ENCODE measurements at places on chromosomes 7 and 10. TPM values are rescaled to one million over a fixed set of nuclear protein-coding genes. Genes with fewer than 3 reads are reported as not detected.

GRCh38 chr7:81469869-81470723 is 299.8 kb downstream of the HGF start:
- no peak for DNase-seq
- no peaks in the 10 kb centered on the region for H3K36me3 ChIP-seq
- no peak overlapping the region for H3K27ac ChIP-seq
- no peaks in the 10 kb centered on the region for H3K27me3 ChIP-seq

DNA sequence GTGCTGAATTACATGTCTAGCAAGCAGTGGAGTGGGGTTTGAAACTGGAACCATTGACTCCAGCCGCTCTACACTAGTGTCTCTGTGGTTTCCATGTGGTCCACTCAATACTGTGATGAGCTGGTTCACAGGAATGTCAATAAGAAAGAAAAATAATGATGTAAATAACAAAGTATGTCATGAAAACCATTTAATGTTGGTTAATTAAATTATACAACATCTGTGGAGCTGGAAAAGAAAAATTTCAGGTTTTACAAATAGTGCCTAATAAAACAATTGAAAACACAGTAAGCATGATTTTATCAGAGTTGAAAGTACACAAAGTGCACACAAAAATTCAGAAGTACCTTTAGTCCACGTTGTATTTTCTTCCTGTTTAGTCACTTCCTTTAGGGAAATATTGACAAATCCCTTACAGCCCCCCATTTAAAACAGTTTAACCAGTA is 28.7 kb upstream of the NAMPT start:
- no peaks in the 10 kb centered on the region for H3K36me3 ChIP-seq
- no peak for DNase-seq
- H3K4me3 ChIP-seq, result no peak overlapping the region
- H3K27ac ChIP-seq, result no peak overlapping the region
- H3K27me3 ChIP-seq, result no peaks in the 10 kb centered on the region

DNA sequence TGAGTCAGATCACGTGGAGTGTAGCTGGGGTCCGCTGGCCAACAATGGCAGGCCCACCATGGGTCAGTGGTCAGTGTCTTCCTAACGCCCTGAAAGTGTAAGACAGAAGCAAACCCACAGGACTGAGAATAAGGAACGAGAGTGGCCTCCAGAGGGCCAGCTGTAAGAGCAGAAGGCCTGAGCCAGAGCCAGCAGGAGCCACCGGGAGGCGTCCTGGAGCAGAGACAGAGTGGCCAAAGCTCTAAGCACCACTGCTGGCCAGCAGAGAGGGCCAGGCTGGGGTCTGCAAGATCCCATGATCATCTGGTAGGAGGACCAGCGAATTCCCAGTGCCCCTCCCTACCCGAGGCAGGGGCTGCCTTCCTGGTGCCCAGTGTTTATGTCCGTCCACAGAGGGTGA is 9.2 kb downstream of the CCDC201 start:
- no peaks in the 10 kb centered on the region for H3K36me3 ChIP-seq
- no peak for DNase-seq
- H3K4me1 ChIP-seq, result no peaks in the 10 kb centered on the region
- H3K4me3 ChIP-seq, result no peak overlapping the region
- no peaks in the 10 kb centered on the region for H3K27me3 ChIP-seq
- H3K27ac ChIP-seq, result no peak overlapping the region

- H3K4me3 ChIP-seq, result no peak overlapping the region
- H3K27ac ChIP-seq, result no peak overlapping the region
- no peaks in the 10 kb centered on the region for H3K36me3 ChIP-seq
- H3K4me1 ChIP-seq, result no peaks in the 10 kb centered on the region
Observed at GRCh38 chr7:22351878-22352277, 5.1 kb downstream of the RAPGEF5 start.

- H3K4me3 ChIP-seq, result no peak overlapping the region
- H3K27ac ChIP-seq, result no peak overlapping the region
- DNase-seq, result no peak
- no peaks in the 10 kb centered on the region for H3K4me1 ChIP-seq
Observed at GRCh38 chr10:32232378-32232777, 114.6 kb downstream of the EPC1 start.

GRCh38 chr10:131116216-131116990 is 195.1 kb downstream of the TCERG1L start:
- DNase-seq, result no peak
- no peaks in the 10 kb centered on the region for H3K4me1 ChIP-seq
- no peak overlapping the region for H3K27ac ChIP-seq
- H3K27me3 ChIP-seq, result peaks cover 1% of the 10 kb centered on the region
- H3K4me3 ChIP-seq, result no peak overlapping the region

DNA sequence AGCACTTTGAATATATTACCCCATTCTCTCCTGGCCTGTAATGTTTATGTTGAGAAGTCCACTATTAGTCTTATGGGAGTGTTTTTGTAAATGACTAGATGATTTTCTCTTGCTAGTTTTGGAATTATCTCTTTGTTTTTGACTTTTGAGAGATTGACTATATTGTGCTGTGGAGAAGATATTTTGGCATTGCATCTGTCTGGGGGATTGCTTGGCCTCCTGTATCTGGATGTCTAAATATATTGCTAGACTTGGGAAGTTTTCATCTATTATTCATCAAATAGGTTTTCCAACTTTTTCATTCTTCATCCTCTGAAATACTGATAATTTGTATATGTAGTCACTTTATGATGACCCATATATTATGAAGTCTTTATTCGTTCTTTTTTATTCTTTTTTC is 277.1 kb upstream of the PCDH15 start:
- no peaks in the 10 kb centered on the region for H3K36me3 ChIP-seq
- H3K27me3 ChIP-seq, result no peaks in the 10 kb centered on the region
- no peak overlapping the region for H3K4me3 ChIP-seq
- no peaks in the 10 kb centered on the region for H3K4me1 ChIP-seq

DNA sequence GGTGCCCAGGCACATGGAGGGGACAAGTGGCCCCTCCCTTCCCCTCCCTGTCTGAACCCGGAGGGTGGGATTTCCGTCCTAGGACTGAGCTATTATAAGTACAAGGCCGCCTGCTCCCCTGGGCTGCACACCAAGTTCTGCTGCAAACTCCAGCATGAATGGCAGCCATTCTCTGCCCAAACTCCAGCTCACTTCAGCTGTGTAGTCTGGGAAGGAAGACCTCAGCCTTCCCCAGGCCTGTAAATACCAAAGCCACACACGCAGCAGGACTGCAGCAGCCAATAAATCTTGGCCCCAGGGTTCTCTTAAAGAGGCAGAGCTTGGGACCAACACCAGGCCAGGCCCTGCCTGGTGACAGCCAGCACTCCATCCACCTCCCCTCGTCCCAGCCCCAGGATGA is 291.3 kb upstream of the ZMIZ1 start:
- DNase-seq, result no peak
- H3K4me1 ChIP-seq, result no peaks in the 10 kb centered on the region
- H3K27me3 ChIP-seq, result no peaks in the 10 kb centered on the region

DNA sequence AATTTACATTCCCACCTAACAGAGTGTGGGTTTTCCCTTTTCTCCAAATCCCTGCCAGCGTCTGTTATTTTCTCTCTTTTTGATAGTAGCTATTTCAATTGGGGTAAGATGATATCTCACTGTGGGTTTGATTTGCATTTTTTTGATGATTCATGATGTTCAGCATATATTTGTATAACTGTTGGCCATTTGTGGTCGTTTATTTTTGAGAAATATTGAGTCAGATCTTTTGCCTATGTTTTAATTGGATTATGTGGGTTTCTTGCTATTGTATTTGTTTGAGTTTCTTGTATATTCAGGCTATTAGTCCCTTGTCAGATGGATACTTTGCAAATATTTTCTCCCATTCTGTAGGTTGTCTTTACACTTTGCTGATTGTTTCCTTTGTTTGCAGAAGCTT is 193.8 kb downstream of the ABCA13 start:
- H3K4me3 ChIP-seq, result no peak overlapping the region
- no peak overlapping the region for H3K27ac ChIP-seq
- no peaks in the 10 kb centered on the region for H3K36me3 ChIP-seq
- no peaks in the 10 kb centered on the region for H3K4me1 ChIP-seq
- no peak for DNase-seq

DNA sequence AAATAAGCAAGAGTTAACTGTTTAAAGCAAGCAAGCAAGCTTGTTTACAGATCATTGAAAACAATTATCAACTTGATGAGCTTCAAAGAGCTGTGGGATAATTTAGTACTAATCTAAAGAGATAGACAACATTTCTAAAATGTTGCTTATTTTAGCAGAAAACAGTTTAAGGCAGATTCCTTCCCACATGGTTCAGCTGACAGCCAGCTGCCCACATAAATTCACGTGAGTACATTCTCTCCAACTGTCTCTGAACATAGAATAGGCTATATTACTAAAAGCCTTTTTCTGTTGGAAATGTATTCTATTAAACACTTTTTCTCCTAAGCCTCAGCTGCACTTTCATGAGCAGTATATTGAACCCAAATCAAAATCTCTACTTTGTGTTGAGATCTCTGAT is 174.1 kb downstream of the LRRN3 start:
- DNase-seq, result no peak
- no peaks in the 10 kb centered on the region for H3K36me3 ChIP-seq
- no peaks in the 10 kb centered on the region for H3K4me1 ChIP-seq
- H3K27me3 ChIP-seq, result no peaks in the 10 kb centered on the region

- H3K27me3 ChIP-seq, result peaks cover 7% of the 10 kb centered on the region
- H3K27ac ChIP-seq, result no peak overlapping the region
- no peaks in the 10 kb centered on the region for H3K4me1 ChIP-seq
- peak; percentile 68 for DNase-seq
- no peaks in the 10 kb centered on the region for H3K36me3 ChIP-seq
Observed at GRCh38 chr7:45259966-45260646, 102.5 kb downstream of the RAMP3 start.

GRCh38 chr10:114571316-114571999 is 86.6 kb downstream of the ABLIM1 start:
- no peak overlapping the region for H3K27ac ChIP-seq
- no peak for DNase-seq
- H3K4me3 ChIP-seq, result no peak overlapping the region
- peaks cover 2% of the 10 kb centered on the region for H3K27me3 ChIP-seq
- no peaks in the 10 kb centered on the region for H3K36me3 ChIP-seq

DNA sequence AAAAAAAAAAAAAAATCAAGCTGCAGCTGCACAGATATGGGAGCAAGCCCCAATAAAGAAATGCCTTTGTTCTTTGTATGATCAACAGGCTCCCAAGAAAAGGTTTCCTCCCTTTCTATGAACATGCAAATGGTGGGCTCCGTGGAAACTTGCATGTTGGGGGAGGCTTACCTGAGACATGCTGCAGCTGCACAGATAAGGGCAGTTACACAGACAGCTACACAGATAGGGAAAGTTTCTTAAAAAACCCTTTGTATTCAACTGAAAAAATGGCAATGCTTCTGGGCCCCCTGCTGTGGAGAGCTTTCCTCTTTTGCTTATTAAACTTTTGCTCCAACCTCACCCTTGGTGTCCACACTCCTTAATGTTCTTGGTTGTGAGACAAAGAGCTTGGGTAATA is 29.8 kb upstream of the ZNF746 start:
- H3K27me3 ChIP-seq, result peaks cover 5% of the 10 kb centered on the region
- no peak overlapping the region for H3K27ac ChIP-seq
- H3K4me3 ChIP-seq, result no peak overlapping the region
- peaks cover 3% of the 10 kb centered on the region for H3K36me3 ChIP-seq
- no peaks in the 10 kb centered on the region for H3K4me1 ChIP-seq

DNA sequence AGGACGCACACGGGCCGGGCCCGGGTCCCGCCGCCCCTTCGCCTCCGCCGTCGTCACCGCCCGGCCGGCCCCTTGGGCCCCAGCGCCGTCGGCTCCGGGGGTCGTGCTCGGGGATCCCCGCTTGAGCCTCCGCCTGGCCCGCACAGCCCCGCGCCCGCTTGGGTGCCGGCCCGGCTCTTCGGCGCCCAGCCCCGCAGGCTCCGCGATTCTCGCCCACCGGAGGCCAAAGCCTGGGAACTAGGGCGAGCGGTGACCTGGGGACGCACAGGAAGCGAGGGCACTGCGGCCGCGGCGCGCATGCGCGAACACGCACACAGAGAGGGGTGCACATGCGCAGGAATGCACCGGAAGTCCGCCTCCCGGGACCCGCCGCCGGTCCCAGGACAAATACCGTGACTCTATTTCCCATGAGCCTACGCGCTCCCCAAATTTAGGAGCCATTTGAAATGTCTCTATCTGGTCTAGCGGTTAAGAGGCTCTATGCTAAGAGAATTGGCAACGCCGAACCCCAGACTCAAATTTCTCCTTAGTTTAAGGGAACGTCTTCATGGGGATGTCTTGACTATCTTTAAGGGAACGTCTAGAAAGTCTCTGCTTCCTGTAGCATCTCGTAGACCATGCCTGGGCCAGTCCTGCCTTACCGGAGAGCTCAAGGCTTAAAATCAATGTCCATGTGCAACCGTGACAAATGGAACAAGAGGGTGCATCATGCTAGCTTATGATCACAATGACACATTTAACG is at the start of gene ZNF12:
ZNF12 (minus strand) TSS at position 282 of the 742 bp plus-strand sequence. CDS start 1,774 bp downstream, outside the sequence.
- H3K4me1 ChIP-seq, result peaks cover 31% of the 10 kb centered on the region
- H3K36me3 ChIP-seq, result peaks cover 41% of the 10 kb centered on the region
- DNase-seq, result peak; percentile 93

DNA sequence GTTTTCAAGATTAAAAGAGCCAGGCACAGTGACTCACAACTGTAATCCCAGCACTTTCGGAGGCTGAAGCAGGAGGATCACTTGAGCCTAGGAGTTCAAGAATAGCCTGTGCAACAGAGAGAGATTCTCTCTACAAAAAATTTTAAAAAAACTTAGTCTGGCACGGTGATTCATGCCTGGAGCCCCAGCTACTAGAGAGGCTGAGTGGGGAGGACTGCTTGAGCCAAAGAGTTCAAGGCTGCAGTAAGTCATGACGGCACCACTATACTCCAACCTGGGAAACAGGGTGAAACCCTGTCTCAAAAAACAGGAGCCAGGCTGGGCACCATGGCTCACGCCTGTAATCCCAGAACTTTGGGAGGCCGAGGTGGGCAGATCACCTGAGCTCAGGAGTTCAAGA is 86.6 kb upstream of the KCTD7 start:
- H3K4me3 ChIP-seq, result no peak overlapping the region
- H3K4me1 ChIP-seq, result no peaks in the 10 kb centered on the region
- DNase-seq, result no peak
- peaks cover 8% of the 10 kb centered on the region for H3K36me3 ChIP-seq

DNA sequence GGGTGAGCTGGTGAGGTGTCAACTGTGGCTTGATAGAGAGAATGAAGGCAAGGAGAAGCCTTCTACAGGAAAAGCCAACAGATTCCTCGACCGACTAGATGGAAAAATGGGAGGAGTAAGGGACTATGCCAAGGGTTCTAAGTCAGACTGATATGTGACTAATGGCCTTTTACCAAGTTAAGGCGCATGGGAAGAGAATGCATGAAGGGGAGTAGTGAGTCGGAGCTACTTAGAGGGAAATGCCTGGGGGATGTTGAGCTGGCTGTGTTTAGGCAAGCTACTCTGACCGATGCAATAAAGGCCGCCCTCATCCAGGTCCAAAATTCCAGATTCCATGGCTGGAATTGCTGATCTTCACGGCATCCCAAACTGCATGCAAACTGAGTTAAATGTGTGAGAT is 48.2 kb downstream of the APBB1IP start:
- H3K27ac ChIP-seq, result peak overlapping the region; percentile 97
- H3K27me3 ChIP-seq, result no peaks in the 10 kb centered on the region
- peak overlapping the region; percentile 73 for H3K4me3 ChIP-seq
- no peak for DNase-seq

The TEX36 gene
- not detected for total RNA-seq

The NUTM2D gene
- total RNA-seq, result 2.2 TPM

The SLC26A4 gene
- 7.2 TPM for total RNA-seq

The GPER1 gene
- not detected for total RNA-seq

The SKAP2 gene
- total RNA-seq, result 3.3 TPM

The CACNB2 gene
- total RNA-seq, result 0.13 TPM

The PLEKHS1 gene
- 0.05 TPM for total RNA-seq

The LGI1 gene
- not detected for total RNA-seq

The FXYD4 gene
- 0.44 TPM for total RNA-seq

The SSC4D gene
- 0.73 TPM for total RNA-seq

The ATOH7 gene
- total RNA-seq, result not detected

The CPXM2 gene
- not detected for total RNA-seq

The CPA1 gene
- not detected for total RNA-seq

The PTPRN2 gene
- total RNA-seq, result 0.47 TPM

The DOCK4 gene
- 0.37 TPM for total RNA-seq
